H54 (cell line): ENCODE measurements at places on chromosomes 16 and 17.

DNA sequence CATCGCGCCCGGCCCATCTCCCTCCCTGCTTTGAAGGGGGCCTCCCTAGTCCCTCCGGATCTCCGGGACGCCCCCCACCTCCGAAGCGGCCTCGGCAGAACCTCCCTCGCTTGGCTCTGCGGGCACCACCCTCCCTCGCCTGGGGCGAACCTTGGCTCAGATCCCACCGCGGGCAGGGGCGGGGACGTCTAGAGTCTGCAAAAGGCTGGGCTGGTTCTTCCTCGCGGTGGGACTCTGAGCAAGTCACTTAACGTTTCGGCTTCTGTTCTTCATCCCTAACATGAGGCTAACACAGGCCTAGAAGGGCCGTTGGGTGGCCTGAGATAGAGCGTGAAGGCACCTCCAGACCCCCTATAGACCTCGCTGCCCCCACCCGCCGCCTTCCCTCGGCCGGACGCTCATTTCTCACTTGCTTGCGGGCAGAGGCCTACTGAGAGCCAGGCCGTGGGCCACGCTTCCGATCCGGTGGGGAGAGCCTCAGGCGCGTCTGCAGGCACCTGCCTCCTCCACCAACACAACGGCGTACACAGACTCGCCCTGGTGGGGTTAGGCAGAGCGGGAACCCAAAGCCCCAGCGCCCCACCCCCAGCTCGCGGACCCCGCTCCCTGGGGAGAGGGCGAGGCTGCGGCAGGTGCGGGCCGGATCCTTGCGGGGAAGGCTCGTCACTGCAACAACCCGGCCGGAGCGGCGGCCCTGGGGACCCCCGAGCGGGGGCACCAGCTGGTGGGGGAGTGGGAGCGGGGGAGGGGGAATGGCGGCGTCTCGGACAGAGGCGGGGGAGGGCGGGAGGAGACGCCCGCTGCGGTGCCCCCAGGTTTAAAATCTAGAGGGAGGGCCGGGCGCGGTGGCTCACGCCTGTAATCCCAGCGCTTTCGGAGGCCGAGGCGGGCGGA, 5.4 kb downstream of the MYO1C start:
- DNase-seq = no peak

GRCh38 chr16:80614908-80615671, 74.3 kb downstream of the DYNLRB2 start:
- DNase-seq = peak; percentile 85

DNA sequence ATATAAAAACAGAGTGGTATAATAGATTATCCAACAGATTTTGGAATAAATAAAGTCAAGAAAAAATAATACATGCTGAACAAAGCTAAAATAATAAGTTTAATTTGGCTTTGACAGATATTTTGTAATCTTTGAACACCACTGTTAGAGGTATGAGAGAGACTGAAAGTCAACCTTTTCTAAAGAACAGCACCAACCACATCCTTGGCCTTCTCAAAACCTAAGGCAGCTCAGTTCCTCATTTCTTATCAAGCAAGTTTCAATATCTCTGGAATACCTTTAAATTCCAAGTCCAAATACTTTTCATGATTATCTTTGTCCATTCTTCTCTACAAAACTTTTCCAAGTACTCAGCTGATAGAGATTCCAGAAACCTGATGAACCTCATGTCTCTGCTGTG, 1603.8 kb downstream of the CDH8 start:
- no peak for DNase-seq

DNA sequence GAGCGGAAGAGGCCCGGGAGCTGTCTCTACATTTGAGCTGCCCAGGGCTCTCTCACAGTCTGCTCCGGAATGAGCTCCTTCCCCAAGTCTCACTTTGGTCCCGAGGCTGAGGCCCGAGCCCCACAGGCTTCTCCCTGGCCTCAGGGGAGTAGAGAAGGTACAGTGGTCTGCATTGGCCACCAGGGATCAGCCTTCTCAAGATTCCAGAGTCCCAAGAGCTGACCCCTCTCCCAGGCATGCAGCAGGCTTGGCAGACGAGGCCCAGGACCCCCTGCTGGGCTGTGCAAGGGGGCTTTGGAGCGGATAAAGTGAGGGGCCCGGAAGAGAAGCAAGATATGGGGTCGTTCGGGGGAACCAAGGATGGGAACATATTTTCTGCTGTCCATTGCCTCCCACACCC, 3.1 kb downstream of the PRSS27 start:
- no peak for DNase-seq

- DNase-seq = no peak
Measured at GRCh38 chr16:31114468-31114867, 3.0 kb upstream of the KAT8 start.

DNA sequence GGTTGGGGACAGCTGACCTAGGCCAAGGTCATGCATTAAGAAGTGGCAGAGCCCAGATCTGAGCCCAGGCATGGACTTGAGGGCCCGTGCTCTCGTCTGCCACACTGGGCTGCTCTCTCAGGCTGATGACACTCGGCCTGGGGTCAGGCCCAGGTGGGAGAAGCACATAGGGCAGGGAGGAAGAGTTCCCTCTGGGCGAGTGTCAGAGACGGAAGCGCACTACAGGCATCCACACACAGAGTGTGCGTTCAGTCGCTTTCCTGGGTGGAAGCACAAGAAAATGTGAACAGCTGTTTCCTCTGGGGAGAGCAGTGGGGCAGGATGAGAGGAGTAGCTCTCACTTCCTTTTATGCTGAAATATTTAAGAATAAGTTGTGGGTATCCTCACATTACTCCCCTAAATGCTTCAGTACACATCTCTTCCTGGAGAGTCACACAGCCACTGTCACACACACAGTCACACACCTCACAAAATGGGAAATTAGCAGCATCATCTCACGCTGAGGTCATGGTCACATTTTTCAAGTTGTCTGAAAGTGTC, 59.7 kb downstream of the B9D1 start:
- no peak for DNase-seq
